ENCODE measurements at places on chromosomes 11 and 22. TPM values are rescaled to one million over a fixed set of nuclear protein-coding genes. Genes with fewer than 3 reads are reported as not detected.

MS4A7 gene
- not detected for total RNA-seq

RPS6KA4 gene
- total RNA-seq, result 46.5 TPM

UBQLNL gene
- 0.13 TPM for total RNA-seq

CARNS1 gene
- 0.13 TPM for total RNA-seq

PHOX2A gene
- total RNA-seq, result not detected

LRP4 gene
- 1.1 TPM for total RNA-seq

CD151 gene
- 834 TPM for total RNA-seq

FAT3 gene
- total RNA-seq, result under 0.01 TPM

PGA5 gene
- not detected for total RNA-seq

APOA4 gene
- total RNA-seq, result not detected
